Central memory CD8-positive, alpha-beta T cell (primary cell): ENCODE measurements at places on chromosomes 6 and 20.

- no peak overlapping the region for H3K27ac ChIP-seq
- H3K36me3 ChIP-seq: peaks cover 83% of the 10 kb centered on the region
- H3K27me3 ChIP-seq: no peaks in the 10 kb centered on the region
- H3K4me1 ChIP-seq: peaks cover 19% of the 10 kb centered on the region
These were observed 174.7 kb downstream of the PREX1 start for GRCh38 chr20:48652961-48653705.

GRCh38 chr6:88761237-88762031 lies 202.0 kb downstream of the RNGTT start:
- no peaks in the 10 kb centered on the region for H3K4me1 ChIP-seq
- no peak overlapping the region for H3K4me3 ChIP-seq
- H3K36me3 ChIP-seq: peaks cover 1% of the 10 kb centered on the region
- H3K27me3 ChIP-seq: no peaks in the 10 kb centered on the region
- no peak for DNase-seq

- H3K4me3 ChIP-seq: no peak overlapping the region
- no peak overlapping the region for H3K27ac ChIP-seq
- no peaks in the 10 kb centered on the region for H3K4me1 ChIP-seq
- no peak for DNase-seq
- H3K36me3 ChIP-seq: no peaks in the 10 kb centered on the region
- H3K27me3 ChIP-seq: peaks cover 22% of the 10 kb centered on the region
These were observed 105.7 kb downstream of the CRYBG1 start for GRCh38 chr6:106466211-106466610.

- no peaks in the 10 kb centered on the region for H3K4me1 ChIP-seq
- peaks cover 92% of the 10 kb centered on the region for H3K27me3 ChIP-seq
- no peak for DNase-seq
- H3K4me3 ChIP-seq: no peak overlapping the region
- H3K36me3 ChIP-seq: no peaks in the 10 kb centered on the region
These were observed 13.5 kb upstream of the CNR1 start for GRCh38 chr6:88179692-88180091.
